Caki2 (cell line): ENCODE measurements at places on chromosomes 2 and 18.

GRCh38 chr2:203567691-203568090 is 32.6 kb upstream of the RAPH1 start:
- no peak for DNase-seq

- no peak for DNase-seq
Measured at GRCh38 chr18:37567994-37568359, 2.4 kb upstream of the CELF4 start.

GRCh38 chr18:8963876-8964275 is 138.6 kb upstream of the NDUFV2 start:
- no peak for DNase-seq

- DNase-seq = no peak
Measured at GRCh38 chr2:59932341-59932740, 621.1 kb downstream of the BCL11A start.

- peak; percentile 75 for DNase-seq
Measured at GRCh38 chr2:54522624-54523281, 66.6 kb downstream of the SPTBN1 start.
